ENCODE measurements at places on chromosomes 3 and 15.

- no peak for DNase-seq
Observed at GRCh38 chr3:100086401-100086800, 27.9 kb downstream of the FILIP1L start.

DNA sequence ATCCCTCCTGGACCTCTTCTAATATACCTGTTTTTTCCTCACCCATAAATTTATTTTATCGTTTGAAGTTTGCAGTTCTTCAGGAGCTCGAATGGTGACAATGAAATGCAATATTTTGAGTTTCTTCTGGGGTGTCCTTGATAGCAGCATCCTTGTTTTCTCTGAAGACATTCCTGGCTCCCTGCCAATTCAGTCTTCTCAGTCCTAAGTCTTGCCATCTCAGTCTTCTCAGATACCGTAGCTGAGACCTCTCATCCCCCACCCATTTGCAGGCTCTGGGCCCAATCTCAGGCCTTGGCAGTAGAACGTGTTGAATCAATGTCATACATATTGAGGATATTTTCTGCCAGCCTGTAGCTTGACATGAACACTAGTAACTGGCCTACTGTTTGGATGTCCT, 140.9 kb downstream of the NECTIN3 start:
- no peak for DNase-seq

- DNase-seq: no peak
Observed at GRCh38 chr3:42336103-42336502, 70.1 kb upstream of the CCK start.

DNA sequence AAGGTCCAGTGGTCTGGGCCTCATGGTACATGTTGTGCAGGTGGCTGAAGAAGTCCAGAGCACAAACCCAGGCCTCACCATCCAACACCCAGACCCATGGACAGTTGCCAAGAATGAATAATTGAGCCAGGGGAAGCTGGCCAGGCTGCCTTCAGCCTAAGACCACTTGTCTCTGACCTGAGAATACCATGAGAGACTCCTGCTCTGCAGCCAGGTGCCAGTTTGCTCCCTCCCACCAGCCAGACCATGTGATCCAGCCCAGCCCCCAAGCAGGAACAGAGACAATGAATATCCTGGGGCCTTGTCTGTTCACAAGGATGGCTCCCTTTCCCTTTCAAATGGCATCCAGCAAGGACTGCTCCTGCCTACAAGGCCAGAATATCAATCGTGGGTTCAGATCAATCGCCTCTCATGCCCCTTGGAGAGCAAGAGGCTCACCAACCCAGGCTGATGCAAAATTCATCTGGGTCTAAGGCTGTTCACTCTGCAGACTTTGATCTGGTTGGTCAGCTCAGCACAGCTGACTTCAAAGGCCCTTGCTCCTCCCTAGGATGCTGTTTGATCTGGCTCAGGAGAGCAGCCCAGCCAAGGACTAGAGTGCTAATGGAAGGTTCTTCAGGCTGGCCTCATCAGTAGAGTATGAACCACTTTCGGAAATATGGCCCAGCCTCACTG, 13.4 kb downstream of the TRAIP start:
- DNase-seq: no peak

GRCh38 chr3:108342837-108343486, 46.6 kb downstream of the HHLA2 start:
- no peak for DNase-seq

- no peak for DNase-seq
Observed at GRCh38 chr15:23385886-23386430, 31.4 kb downstream of the GOLGA8S start.

GRCh38 chr3:17398959-17399551, 343.4 kb downstream of the TBC1D5 start:
- DNase-seq: no peak

Data from CD4-positive, alpha-beta T cell treated with Interleukin-17A for 4 hours (primary cell).